Activated naive CD4-positive, alpha-beta T cell treated with anti-CD3 and anti-CD28 coated beads, Interleukin-2, amount 50 U/mL, for 72 hours (primary cell): ENCODE measurements at places on chromosomes 3 and 15.
A peak's percentile ranks its signal among the peaks of the same experiment; 100 is the strongest.

GRCh38 chr3:169227911-169228310 is 435.6 kb downstream of the MECOM start:
- no peak for DNase-seq

GRCh38 chr3:11167590-11167989 is 13.3 kb downstream of the HRH1 start:
- DNase-seq, result no peak

DNA sequence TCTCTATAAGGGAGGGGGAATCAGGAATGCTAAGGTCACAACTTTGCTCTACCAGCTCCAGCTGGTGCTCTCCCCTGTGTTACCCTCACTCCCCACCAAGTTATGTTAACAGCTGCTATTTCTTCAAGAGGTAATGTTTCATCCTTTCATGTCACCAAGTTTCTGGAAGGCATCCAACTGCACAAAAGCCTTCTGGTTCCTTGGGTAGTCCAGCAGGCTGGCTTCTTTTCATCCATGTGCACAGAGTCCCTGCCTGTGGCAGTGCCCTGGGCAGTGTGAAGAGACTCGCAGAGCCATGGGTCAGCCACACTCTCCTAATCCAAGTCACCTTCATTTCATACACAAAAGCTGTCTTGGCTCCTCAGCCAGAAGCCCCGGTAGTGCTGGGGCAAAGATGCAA is 737.5 kb upstream of the LMCD1 start:
- no peak for DNase-seq

- DNase-seq, result peak; percentile 13
Observed at GRCh38 chr3:30964612-30965011, 70.2 kb upstream of the GADL1 start.

DNA sequence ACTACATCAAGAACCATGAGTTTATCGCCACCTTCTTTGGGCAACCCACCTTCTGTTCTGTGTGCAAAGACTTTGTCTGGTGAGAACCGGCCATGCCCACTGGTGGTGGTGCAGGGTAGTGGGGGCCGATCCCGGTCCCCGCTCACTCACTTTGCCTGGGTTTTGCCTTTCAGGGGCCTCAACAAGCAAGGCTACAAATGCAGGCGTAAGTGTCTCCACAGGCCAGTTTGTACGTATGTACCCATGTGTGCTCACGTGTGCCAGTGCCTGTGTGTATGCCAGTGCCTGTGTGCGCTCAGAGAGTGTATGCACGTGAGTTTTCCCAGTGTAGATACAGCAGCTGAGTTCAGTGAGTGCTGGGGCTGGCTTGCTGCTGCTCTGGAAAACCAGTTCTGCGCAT is 20.5 kb downstream of the PRKCD start:
- DNase-seq, result no peak

- DNase-seq, result no peak
Observed at GRCh38 chr3:21446945-21447475, 304.0 kb downstream of the ZNF385D start.

- no peak for DNase-seq
Observed at GRCh38 chr15:47669221-47669620, 48.1 kb upstream of the SEMA6D start.

DNA sequence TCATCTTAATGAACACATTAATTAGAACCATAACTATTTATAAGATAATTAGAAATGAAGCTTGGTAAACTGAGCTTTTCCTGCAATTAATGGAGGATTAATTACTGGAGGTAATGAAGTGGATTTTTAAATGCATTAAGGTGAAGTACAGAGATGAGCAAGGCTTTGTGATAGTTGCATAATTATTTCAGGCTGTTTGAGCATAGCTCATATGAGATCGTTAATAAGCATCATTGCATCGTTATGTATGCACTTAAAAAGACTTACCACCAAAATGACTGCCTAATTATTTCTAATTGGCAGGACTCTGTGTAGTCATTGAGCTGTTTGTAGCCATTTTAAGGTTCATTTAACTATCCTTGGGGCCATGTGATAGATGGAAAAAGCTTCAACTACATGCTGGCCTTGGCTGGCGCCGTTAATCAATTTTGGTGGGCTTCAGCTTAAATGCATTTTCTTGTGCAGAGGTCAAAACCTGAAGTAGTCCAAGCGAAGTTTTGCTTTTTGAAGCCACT is 55.3 kb downstream of the RSRC1 start:
- DNase-seq, result no peak

DNA sequence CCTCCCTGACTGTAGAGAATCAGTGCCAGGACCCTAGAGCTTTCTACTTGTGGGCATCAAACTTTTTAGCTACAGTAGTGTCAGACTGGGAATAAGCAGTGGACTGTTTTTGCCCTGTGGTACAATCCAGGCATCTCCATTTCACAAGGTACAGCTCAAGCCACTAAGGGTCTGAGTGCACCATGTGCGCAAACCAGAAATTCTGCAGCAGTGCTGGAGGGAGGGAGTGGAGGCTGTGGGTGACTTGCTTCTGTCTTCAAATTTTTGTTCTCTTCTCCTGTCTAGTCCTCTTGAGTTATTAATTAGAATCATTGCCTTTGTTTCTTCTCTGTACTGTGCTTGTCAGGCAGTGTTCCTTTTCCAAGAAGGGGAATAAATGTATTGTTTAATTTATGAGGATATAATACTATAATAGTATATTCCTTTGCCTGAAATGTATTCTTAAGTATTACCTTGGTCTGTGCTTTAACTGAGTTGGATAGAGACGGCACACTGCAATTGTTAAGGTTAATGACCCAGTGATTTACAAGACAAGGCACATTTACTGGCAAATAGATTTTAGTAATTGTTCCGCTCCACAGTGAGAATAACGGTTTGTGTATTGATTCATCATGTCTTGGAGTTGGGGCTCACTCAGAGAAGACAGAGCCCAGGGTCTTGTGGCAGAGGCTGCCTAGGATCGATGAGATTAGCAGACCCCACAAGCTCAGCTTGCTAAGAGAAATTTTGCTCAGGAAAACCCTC is 390.6 kb upstream of the CFAP20DC start:
- no peak for DNase-seq

- DNase-seq, result no peak
Observed at GRCh38 chr3:52811452-52812011, 16.9 kb downstream of the ITIH3 start.

DNA sequence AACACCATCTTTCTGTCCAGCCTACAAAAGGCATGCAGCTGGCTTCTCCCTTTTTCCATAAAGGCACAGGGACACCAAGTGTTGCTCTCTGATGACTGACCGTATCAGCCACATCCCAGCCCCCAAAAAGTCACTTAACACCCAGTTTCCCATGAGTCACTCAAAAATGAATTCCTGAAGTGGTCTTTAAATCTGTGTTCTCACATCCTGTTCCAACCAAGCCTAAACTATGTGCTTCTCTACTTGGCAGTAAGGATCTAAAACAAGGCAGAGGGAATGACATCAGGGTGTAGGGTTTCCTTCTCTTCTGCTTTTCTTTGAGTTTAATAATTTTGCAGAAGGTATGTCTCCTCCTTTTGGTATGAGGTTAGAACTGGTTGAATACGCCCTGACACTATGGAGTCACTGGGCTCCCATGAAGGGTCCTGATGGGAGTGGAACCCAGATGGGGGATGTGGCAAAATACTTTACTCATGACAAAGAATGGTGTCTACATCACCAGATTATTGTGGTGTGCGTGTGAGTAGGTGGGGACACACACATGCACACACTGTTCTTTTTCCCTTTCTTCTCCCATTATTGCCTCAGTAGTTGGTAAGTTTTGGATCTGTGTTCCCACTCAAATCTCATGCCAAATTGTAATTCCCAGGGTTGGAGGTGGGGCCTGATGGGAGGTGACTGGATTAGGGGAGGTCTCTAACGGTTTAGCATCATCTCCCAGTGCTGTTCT is 35.6 kb upstream of the CCK start:
- no peak for DNase-seq

- DNase-seq, result no peak
Observed at GRCh38 chr3:101036213-101036618, 43.0 kb upstream of the ABI3BP start.

GRCh38 chr15:26580943-26581342 is 191.9 kb downstream of the GABRB3 start:
- DNase-seq, result no peak

- no peak for DNase-seq
Observed at GRCh38 chr3:197512691-197513571, 42.8 kb downstream of the BDH1 start.

DNA sequence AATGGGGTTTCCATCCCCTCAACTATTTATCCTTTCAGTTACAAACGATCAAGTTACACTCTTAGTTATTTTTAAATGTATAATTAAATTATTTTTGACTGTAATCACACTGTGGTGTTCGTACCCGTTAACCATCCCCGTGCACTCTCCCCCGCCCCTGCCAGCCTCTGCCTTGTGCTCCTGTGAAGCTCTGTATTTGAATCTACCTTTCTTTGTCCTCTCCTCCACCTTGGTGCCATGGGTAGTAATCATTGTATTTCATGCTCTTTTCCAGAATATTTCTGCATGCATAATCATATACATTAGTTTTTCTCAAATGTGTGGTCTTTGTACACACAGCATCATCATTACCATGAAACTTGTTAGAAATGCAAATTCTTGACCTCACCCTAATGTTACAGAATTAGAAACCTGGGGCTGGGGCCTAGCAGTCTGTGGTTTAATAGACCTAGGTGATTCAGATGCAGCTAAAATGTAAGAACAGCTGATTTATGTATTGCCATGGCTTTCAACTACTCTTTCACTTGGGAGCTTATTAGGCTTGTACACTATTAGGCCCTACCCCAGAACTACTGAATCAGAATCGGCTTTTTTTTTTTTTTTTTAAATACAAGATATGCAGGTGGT is 91.5 kb downstream of the STT3B start:
- DNase-seq, result no peak

- no peak for DNase-seq
Observed at GRCh38 chr15:47570044-47570443, 147.3 kb upstream of the SEMA6D start.

DNA sequence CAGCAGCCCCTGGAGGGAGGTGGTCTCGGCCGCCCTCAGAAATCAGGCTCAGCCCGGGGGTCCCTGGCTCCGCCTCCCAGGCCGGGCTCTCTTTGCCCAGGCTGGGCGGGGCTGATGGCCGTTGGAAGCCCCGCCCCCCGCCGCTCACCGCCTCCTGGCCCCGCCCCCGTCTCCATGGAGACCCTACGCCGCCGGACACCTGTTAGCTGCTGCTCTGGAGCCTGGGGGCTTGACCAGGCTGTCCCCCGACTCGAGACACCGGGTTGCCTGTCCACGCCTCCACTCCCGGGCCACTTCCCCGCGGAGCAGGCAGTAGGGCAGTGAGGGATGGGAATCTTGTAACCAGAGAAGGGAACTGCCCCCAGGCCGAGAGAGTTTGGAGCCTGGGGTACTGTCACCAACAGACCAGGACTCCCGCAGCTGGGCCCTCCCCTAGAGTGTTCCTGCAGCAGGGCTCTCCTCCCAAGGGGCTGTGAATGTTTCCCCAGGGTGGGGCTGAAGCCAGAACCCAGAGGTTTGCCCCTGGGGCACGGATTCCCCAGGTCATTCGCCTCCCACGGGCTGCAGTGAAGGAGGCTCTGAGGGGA is 27.8 kb upstream of the RPL32 start:
- no peak for DNase-seq

GRCh38 chr3:24181256-24181655 is 236.2 kb downstream of the NR1D2 start:
- no peak for DNase-seq

GRCh38 chr3:197734667-197735318 is 1.9 kb downstream of the RUBCN start:
- DNase-seq, result no peak

- no peak for DNase-seq
Observed at GRCh38 chr15:78064544-78064943, 13.0 kb downstream of the TBC1D2B start.

DNA sequence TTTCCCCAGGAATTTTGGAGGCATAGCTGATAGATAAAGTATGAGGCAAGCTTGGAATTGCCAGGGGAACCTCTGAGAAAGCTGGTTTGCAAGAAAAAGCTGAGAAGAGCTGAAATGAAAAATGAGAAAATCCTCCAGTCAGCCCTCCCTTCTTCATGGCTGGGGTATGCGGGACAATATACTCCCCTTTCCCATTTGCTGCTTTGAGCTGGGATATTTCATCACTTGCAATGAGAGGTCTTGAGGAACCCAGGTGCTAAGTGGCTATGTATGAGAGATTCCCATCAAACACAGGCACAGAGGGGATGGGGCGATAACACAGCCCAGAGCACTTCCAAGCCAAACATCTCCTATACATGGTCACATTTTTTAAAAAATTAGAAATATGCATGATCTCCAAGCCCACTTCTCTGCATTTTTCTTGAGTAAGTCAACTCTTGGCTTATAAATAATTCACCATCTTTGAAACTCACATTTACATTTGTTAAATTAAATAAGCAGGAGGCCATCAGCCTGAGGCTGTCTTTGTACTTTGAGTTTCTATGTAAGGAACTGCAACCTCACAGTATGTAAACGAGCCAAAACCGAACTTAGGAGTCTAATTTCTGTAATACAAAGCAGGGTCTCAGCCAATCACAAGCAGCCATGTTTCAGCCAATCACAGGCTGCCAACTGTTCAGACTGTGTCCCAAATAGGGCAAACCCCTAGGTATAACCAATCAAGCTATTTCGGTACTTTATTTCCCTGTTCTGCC is 983.6 kb upstream of the NR2F2 start:
- DNase-seq, result no peak

DNA sequence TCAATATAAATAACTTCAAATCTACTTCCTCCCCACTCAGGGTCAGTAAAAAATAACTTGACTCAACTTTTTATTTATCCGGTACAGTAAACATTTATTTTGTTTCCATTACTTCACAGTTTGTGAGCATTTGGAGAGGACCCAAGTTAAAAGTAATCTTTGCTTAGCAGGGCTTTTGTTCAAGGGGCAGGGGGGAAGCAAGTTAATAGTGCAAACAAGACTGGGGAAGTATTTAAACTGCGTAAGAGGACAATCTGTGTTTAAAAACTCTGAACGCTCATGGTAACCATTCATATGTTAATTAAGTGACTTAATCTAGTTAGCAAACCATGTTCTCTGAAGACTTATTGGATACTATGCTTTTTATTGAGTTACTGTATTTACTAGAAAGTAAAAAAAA is 346.2 kb downstream of the SLC9A9 start:
- DNase-seq, result no peak

DNA sequence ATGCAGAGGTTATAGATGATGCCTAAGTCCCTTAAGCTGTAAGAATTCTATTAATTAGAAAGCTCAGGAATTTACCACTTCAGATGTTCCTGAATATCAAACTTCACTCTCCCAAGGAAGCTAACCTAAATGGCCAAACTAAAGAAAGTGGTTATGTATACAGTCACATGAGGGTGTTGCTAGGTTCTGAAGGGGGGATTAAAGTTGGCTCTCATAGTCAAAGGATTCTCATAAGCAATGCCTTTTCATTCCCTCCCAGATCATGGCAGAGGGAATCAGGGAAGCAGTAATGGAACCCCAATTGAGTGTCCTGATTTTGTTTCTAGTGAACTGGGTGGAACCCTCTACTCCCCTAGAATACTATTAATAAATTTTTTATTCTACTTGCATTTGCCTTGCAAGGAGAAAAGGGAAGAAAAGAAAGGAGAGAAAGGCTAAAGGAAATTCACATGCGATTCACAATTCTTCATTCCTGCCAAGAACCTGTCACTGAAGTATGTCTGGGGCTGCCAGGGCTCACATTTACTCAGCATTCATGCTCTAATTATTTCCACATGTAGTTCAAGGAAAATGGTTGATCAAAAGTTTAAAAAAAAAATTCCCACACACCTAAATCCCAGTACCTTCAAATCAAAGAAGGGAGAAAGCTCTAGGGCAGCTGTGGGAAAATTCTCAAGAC is 25.1 kb downstream of the FSTL1 start:
- DNase-seq, result no peak

- no peak for DNase-seq
Observed at GRCh38 chr3:166471074-166471767, 634.0 kb upstream of the BCHE start.

GRCh38 chr3:190722181-190722905 is 140.2 kb downstream of the GMNC start:
- DNase-seq, result no peak
